MCF 10A (cell line): ENCODE measurements at places on chromosomes 13 and 19.
A peak's percentile ranks its signal among the peaks of the same experiment; 100 is the strongest.

GRCh38 chr13:44764302-44764692 lies 188.2 kb upstream of the TSC22D1 start:
- DNase-seq, result no peak

- no peak for DNase-seq
Observed at GRCh38 chr13:27622881-27623280, 1.2 kb downstream of the POLR1D start.

GRCh38 chr19:54188215-54188871 lies 1.0 kb downstream of the MBOAT7 start:
- DNase-seq, result peak; percentile 13

DNA sequence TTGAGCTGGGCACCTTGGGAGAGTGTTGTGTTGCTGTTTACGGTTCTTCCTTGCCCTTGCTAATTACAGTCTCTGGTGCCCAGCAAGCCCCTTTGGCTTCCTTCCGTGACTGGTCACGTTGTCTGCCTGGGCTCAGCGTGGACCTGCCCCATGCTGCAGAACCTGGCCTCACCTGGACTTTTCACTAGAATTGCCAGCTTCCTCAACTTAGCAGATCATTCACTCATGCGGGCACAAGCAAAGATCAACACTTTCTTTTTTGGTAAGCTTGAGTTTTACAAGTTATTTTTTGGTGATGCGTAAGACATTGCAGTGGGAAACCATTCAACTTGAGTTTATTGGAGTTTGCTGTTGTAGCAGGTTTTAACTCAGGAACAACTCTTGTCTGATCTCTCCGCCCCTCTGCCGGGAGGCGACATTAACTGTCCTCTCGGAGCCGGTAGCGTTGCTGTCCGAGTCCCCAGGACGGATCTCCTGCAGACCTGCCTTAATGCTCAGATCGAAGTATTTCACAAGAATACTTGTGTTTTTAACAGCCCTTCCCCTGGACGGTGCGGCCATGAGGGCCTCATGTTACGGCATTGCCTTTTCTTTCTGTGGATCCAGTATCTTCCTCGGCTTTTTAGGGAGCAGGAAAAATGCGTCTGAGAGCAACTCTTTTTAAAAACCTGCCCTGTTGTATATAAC lies 15.7 kb upstream of the TEX29 start:
- no peak for DNase-seq

DNA sequence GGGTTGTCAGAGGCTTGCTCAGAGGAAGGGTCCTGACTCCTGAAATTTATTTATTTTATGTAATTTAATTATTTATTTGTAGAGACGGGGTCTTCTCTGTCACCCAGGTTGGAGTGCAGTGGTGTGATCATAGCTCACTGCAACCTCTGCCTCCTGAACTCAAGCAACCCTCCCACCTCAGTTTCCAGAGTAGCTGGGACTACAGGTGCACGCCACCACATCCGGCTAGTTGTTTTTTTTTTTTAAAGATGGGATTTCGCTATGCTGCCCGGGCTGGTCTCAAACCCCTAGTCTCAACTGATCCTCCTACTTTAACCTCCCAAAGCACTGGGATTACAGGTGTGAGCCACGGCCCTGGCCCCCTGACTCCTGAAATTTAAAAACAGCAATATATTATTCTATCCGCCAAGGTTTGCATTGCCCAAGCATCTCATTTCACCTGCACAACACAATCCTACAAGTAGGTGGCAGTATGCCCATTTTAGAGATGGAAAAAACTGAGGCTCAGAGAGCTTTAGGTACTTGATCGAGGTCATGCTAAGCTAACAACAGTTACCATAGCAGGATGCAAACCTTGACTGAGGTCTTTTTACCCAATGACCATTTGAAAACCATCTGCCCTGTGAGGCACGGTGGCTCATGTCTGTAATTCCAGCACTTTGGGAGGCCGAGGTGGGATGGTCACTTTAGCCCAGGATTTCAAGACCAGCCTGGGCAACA lies 18.1 kb downstream of the ARHGEF18 start:
- peak; percentile 72 for DNase-seq

DNA sequence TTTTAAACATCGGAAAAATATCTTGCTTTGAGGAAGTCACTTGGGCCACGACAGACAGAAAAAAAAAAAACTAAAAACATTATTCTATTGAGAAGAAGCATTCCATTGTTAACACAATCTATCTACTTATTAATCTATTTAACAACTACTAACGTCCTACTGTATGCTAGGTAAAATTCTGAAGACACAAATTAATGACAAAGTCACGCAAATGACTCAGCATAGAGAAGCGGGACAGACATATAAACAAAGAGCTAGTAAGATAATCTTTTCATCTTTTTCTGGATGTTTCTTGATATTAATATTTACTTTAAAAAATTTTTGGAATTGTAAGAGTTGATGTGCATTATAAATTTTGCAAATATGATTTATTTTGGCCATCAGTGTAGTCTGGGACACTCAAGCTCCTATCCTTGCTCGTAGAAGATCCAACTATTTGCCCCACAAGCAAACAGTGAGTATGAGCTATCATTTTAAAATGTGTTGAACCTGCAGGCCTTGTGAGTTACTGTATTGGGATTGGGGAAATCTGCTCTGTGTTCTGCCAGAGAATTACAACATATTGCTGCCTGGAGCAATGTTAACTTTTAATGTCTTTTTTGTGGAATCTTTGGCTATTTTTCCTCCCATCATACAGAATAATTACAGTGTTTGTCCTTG lies 109.1 kb downstream of the PCDH9 start:
- DNase-seq, result peak; percentile 75
